ENCODE measurements at places on chromosomes 4 and X.

DNA sequence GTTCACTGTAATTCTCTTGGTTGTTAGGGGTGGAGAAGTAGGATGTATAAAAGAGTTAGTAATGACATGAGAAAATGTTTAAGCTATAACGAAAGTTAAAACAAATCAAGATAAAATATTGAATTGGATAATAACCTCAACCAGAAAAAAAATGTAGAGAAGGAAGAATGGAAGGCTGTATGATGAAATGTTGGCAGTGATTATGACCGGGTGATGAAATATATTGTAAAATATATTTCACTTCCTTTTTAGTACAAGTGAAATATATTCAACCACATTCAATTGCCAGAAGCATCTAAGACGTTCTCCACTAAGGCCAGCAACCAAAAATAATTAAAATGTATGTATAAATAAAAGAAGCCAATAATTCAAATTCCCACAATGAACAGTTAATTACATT lies 309.3 kb upstream of the FGF13 start:
- DNase-seq, result no peak

GRCh38 chr4:1045193-1045594 lies 33.8 kb downstream of the FGFRL1 start:
- DNase-seq, result no peak

GRCh38 chr4:163732473-163732872 lies 238.0 kb downstream of the TMA16 start:
- no peak for DNase-seq

DNA sequence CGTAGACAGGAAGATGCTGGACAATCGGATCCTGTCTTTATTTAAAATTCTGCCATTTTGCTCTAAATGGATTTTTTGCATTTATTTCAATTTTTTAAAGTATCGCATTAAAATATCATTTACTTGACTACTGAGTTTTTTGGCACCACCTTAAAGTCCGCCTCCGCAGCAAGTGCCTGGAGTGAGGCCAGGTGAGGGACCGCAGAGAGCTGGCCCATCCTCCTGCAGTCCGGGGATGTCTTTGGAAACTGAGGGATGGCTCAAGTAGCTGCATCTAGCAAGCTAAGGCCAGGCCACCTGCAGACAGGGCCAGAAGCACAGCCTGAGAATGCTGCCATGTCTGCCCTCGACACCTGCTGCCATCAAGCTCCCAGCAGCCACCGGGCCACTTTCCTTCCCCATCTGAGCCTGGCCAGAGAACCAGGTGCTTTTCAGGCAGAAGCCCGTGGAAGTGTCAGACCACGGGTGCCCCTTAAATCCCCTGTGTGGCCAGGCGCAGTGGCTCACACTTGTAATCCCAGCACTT lies 69.6 kb downstream of the ABLIM2 start:
- no peak for DNase-seq

GRCh38 chr4:38989487-38989886 lies 42.7 kb downstream of the TMEM156 start:
- DNase-seq, result no peak

DNA sequence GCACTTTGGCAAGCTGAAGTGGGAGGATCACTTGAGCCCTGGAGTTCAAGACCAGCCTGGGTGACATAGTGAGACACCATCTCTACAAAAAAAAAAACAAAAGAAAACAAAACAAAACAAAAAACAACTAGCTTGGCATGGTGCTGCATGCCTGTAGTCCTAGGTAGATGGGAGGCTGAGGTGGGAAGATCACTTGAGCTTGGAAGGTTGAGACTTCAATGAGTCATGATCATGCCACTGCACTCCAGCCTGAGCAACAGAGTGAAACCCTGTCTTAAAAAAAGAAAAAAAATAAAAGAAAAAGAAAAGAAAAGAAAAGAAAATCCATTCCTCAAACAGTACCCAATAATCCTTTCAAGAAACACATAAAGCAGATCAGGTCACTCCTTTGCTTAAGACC lies 14.9 kb upstream of the ERCC6L start:
- DNase-seq, result no peak

DNA sequence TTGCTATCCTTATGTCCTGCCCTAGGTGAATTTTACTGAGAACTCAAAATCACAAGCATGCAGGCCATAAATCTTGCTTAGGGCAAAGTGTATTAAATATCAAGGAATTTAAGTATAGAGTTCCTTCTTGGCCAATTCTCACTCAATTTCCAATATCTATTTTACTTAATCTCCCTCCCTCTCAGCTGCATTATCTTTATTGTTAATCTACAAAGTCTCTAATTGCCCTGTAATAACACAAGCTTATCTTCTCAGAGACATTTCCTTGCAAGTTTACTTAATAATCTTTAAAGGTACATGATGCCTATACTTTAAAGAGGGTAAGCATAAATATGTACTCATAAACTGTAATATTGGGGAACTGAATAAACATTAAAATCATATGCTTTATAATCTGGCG lies 26.9 kb upstream of the MAOB start:
- no peak for DNase-seq

GRCh38 chr4:173584506-173584905 lies 54.5 kb upstream of the HAND2 start:
- no peak for DNase-seq

- no peak for DNase-seq
These were observed 79.9 kb downstream of the AASDH start for GRCh38 chr4:56307423-56307822.

DNA sequence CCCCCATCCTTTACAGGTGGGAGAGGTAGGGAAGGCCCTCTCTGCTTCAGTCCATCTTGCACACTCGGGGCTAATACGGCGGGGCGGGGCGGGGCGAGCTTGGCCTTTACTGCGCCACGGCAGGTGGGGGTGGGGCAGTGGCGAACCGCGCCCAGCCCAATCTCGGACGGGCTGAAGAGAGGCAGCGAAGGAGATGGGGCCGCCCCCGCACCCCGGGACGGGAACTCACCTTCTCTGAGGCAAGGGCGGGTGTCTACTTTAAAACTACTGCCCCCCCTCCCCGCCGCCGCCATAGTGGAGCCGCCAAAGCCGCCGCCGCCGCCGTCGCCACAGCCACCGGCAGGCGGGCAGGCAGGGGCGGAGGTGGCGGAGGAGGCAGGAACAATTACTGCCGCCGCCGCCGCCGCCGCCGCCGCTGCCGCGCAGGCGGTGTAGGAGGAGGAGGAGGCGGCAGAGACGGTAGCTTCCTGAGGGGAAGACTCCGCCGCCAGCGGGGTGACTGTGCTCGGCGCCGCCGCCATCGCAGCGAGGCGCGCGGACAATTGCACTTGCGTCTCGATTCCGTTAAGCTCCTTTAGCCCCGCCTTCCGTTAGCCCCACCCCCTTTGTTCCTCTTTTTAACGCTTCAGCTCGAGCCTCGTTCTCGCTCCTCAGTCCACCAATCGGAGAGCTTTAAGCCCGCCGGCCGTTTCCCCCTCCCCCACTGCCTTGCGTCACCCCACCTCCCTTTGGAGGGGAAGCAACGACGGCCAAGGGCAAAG lies at the start of gene ZMAT1:
ZMAT1 (minus strand) TSS at position 540 of the 761 bp plus-strand sequence; CDS start at position 521, 19 bp downstream.
- DNase-seq, result peak; percentile 70

GRCh38 chrX:133745349-133745748 lies 240.0 kb downstream of the GPC3 start:
- DNase-seq, result no peak

- no peak for DNase-seq
These were observed 175.4 kb downstream of the FAT4 start for GRCh38 chr4:125489952-125490690.

DNA sequence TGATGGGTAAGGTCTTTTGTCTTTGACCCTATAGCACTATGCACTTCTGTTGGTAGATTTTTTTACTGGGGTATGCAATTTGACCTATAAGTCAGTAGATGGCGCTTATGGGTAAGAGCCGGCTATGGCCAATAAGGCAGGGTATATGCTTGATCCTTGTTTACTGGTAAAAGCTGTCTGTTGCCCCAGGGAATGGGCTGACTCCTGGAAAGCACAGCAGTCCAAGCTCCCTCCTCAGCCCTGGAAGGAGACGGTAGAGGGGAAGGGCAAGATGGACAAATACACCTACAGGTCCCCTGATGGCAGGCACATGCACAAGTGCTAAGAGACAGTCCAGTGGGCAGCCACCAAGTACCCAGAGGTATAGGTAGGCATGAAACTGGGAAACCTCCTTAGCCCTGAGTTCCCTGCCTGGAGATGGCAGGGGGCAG lies 63.7 kb downstream of the ADAMTS3 start:
- DNase-seq, result peak; percentile 6

DNA sequence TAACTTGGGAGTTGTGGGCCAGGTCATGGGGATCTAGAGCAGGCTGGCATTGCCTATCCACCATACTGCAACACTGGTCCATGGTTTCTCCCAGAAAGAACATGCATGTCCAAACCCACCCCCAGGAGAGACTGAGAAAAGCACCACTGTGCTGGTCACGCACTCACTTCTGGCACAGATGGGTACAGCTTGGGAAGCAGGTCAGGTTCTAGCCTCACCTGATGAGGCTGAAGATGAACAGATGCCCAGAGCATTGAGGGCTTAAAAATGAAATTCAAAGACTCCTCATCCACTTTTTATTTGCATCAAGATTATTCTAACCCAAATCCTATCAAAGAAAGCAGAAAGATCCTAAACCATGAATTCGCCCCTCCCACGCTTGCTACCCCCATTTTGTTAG lies 125.9 kb upstream of the RAI2 start:
- no peak for DNase-seq

GRCh38 chrX:46837558-46838485 lies 979 bp downstream of the RP2 start:
- DNase-seq, result no peak

GRCh38 chr4:95531141-95531540 lies 17.6 kb downstream of the UNC5C start:
- DNase-seq, result no peak

- DNase-seq, result no peak
These were observed 245.2 kb downstream of the SPATA18 start for GRCh38 chr4:52296341-52296740.

- no peak for DNase-seq
These were observed 58.5 kb upstream of the SMAD1 start for GRCh38 chr4:145423017-145423708.

DNA sequence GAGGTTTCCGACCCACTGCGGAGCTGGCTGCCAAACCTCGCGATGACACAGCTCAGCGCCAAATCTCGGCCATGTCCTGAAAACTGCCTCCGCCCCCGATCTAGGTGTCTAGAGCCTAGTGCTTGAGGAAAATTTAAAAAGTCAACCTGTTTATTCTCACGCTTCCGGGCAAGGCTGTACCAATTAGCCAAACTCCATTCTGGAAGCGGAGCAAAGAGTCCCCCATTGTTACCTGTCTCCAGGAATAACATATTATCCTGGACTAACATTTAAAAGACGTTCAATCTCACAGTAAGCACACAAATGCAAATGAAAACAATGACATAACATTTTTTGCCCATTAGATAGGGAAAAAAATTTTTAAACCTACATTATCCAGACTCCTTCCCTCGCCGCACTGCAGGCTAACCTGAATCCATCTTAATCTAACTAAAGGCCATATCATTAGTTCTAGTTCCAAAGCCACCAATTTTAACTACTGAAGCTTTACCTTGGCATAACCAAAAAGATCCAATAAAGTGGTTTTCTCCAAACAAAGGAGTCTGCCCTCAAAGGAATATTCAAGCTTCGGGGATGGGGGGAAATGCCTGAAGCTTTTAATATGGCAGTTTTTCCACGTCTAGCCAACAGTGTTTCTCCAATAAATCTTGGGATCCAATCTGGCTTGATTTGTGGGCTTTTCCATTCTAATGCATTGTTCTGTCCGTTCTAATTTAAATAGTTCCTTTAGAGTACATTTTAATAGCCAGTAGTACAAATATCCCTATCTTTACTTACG lies 1.9 kb downstream of the HUWE1 start:
- DNase-seq, result no peak

DNA sequence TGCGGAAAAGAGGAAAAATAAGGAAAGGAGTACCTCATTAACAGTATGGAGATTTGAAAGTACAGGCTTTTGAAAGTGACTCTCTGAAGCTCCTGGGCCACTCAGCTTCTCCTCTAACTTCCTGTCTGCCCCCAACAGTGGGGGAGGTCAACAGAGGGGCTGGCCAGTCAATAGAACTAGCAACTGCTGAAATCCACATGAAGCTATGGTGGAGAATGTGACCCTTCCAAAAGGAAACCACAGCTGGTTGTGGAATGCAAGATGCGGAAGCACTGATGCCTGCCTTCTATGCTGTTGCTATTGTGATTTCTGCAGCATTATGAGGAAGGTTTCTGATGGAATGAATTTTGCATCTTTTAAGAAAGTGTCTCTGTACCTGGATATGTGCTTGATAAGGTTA lies 2.4 kb downstream of the CORIN start:
- no peak for DNase-seq

GRCh38 chrX:2694914-2695267 lies 3.8 kb downstream of the CD99 start:
- no peak for DNase-seq

- no peak for DNase-seq
These were observed 105.2 kb downstream of the PDE5A start for GRCh38 chr4:119523399-119523798.

DNA sequence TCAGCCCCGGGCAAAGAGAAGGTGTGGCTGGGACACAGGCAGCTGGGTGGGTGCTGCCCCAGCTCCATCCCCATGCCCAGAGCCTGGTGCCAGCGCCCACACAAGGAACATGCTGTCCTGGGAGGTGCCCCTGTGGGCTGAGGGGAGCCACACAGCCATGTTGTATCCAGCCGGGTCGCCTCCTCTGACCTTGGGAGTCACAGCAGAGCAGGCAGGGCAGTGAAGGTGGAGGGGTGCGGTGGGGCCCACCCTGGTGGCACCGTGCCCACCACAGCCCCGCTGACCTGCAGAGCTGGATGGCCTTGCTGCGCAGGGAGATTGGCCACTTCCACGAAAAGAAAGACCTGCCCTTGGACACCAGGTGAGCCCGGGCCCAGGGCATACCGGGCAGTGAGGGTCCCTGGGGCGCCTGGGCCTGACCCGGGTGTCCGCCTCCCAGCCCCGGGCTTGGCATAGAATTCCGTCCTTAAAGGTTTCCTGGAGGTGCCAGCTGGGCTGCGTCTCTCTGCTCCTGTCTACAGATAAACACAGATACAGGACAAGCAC lies 18.7 kb upstream of the ADD1 start:
- DNase-seq, result no peak

GRCh38 chr4:97185233-97185632 lies 958.0 kb downstream of the STPG2 start:
- no peak for DNase-seq

- DNase-seq, result no peak
These were observed 44.8 kb downstream of the PJA1 start for GRCh38 chrX:69120476-69120875.

- DNase-seq, result no peak
These were observed 37.6 kb downstream of the MAGED4B start for GRCh38 chrX:52031371-52031770.

- peak; percentile 4 for DNase-seq
These were observed at the start of gene MAOA for GRCh38 chrX:43656005-43656494. Gene MAOA, plus strand, starts transcription at chrX:43656299. Its CDS starts 43 bp downstream, at chrX:43656342.

GRCh38 chr4:153520801-153521329 lies 54.7 kb downstream of the TMEM131L start:
- no peak for DNase-seq

- no peak for DNase-seq
These were observed 124.9 kb downstream of the KDM6A start for GRCh38 chrX:44997888-44998287.

GRCh38 chr4:180993244-180993836 lies 1249.9 kb upstream of the TENM3 start:
- DNase-seq, result no peak

- peak; percentile 10 for DNase-seq
These were observed 78.5 kb downstream of the PRDM5 start for GRCh38 chr4:120843849-120844527.
